Smooth muscle cell of the umbilical artery (primary cell): ENCODE measurements at places on chromosomes 11 and 22. TPM values are rescaled to one million over a fixed set of nuclear protein-coding genes. Genes with fewer than 3 reads are reported as not detected.

Gene NLRP14
- total RNA-seq: 0.18 TPM in 1 of 2 replicates, not detected in the other

Gene SGSM1
- total RNA-seq: not detected in 2 replicates

Gene MCAM
- total RNA-seq: 108 and 256 TPM in 2 replicates

Gene CXCR5
- total RNA-seq: not detected in 2 replicates

Gene CBLIF
- total RNA-seq: not detected in 2 replicates

Gene DCHS1
- total RNA-seq: 4.4 and 10.4 TPM in 2 replicates
